Left renal cortex interstitium (tissue), 4 donors: ENCODE measurements at places on chromosomes 11 and 22. TPM values are rescaled to one million over a fixed set of nuclear protein-coding genes. Genes with fewer than 3 reads are reported as not detected.

- no peak for DNase-seq
Measured at GRCh38 chr11:104323841-104324240, 159.9 kb upstream of the PDGFD start.

The MYO18B gene
- polyA plus RNA-seq, result 0.04 TPM

The SPTBN2 gene
- 56.0 TPM for polyA plus RNA-seq

DNA sequence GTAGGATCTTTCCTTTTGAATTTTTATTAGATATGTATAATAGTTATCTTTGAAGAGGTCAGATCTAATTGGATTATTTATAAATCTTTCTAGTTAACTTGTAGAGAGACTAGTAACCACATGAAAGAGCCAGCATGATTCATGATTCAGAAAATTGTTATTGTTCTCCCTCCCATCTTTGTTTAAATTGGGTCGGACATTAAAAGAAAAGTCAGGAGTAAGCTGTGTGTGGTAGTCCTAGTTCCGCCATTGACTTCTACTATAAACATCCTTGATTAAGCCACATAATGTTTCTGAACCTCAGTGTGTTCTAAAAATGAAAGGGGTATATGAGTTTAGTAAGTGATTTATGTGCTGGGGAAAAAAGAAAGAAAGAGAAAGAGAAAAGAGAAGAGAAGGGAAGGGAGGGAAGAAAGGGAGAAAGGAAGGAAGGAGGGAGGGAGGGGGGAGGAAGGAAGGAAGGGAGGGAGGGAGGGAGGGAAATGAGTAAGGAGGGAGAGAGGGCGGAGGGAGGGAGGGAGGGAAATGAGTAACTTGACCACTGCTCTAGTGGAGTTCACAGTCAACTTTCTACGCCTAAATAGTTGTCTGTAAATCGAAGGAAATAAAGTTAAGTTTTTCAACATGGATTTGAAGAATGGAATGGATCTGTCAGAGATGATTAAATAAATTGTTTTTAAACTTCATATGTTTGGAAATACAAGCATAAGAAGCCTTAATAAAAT lies 32.9 kb downstream of the SIK2 start:
- DNase-seq, result no peak

The TRIM51 gene
- not detected for polyA plus RNA-seq

GRCh38 chr22:46031066-46031465 lies 54.1 kb upstream of the WNT7B start:
- no peak for DNase-seq

- DNase-seq, result no peak
Measured at GRCh38 chr11:46122945-46123715, 1.9 kb upstream of the PHF21A start.

The LRRC32 gene
- polyA plus RNA-seq, result 57.0 TPM

The NXPE1 gene
- polyA plus RNA-seq, result 0.13 TPM

DNA sequence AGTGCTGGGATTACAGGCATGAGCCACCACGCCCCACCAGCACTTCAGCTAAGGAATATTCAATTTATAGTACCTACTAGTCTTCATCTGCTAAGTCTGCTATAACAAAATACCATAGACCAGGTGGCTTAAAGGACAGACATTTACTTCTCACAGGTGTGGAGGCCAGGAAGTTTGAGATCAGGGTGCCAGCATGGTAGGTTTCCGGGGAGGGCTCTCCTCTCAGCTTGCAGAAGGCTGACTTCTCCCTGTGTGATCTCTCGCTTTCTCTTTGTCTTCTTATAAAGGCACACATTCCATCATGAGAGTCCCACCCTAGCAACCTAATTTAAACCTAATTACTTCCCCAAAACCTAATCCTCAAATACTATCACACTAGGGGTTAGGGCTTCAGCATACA lies 433.0 kb downstream of the INSC start:
- DNase-seq, result no peak

- no peak for DNase-seq
Measured at GRCh38 chr11:60658409-60658808, 41.0 kb upstream of the MS4A8 start.

GRCh38 chr11:16080688-16081381 lies 275.5 kb downstream of the SOX6 start:
- no peak for DNase-seq

The PLA2G3 gene
- 0.24 TPM for polyA plus RNA-seq

The UPK3A gene
- 0.93 TPM for polyA plus RNA-seq

- DNase-seq, result no peak
Measured at GRCh38 chr11:6402561-6402981, 12.3 kb downstream of the SMPD1 start.

DNA sequence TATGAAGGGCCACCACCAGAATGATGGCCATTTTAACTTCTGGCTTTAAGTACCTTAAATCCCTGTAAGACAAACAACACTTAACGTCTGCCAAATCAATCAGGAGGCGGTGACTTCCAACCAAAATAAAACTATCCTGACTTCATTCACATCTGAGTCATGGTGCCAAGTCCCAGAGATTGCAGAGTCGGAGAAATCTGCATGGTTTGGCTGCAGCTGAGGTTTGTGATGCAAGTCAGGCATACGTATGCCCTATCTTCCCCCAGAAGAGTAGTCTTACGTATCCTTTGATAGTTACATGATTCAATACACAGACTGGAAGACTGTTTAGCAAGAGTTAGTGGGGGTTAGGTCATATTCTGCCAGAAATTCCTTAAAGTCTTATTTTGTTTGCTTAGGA lies 1.7 kb upstream of the GAB2 start:
- DNase-seq, result peak; percentile 8

DNA sequence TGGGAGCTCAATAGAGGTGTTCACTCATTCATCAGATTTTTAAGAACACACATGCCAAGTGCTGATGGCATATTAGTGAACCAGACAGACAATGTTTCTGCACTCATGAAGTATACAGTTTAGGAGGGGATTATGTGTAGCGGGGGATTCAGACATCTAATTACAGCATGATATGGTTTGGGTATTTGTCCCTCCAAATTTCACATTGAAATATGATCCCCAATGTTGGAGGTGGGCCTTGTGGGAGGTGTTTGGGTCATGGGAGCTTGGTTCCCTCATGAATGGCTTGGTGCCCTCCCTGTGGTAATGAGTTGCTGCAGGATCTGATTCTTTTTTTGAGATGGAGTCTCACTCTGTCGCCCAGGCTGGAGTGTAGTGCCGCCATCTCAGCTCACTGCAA lies 8.9 kb upstream of the RAB3IL1 start:
- no peak for DNase-seq

The CNIH2 gene
- polyA plus RNA-seq, result 4.2 TPM

DNA sequence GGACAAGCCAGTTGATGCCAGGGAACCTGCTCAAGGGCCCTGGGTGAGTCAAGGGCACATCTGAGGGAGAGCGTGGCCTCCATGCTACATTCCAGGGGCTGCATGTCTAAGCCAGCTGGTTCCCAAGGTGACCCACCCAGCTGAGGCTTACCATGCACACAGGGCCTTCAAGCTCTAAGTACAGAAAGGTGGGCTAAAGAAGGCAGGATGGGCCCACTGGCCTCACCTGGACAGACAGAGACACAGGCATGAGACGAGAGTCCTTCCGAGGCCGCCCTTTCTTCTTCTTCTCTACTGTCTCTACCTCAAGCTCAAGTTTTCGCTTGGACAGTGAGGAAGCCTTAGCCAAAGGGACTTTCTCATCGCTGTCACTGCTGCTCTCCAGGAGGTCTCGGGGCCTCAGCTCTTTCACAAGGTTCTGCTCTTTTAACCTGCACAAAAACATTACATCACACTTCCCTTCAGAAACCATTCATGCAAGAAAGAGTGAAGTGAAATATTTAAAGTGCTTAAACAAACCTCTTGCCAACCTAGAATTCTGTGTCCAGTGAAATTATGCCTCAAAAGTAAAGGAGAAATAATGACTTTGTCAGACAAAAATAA lies 69.9 kb downstream of the HIRA start:
- DNase-seq, result no peak

DNA sequence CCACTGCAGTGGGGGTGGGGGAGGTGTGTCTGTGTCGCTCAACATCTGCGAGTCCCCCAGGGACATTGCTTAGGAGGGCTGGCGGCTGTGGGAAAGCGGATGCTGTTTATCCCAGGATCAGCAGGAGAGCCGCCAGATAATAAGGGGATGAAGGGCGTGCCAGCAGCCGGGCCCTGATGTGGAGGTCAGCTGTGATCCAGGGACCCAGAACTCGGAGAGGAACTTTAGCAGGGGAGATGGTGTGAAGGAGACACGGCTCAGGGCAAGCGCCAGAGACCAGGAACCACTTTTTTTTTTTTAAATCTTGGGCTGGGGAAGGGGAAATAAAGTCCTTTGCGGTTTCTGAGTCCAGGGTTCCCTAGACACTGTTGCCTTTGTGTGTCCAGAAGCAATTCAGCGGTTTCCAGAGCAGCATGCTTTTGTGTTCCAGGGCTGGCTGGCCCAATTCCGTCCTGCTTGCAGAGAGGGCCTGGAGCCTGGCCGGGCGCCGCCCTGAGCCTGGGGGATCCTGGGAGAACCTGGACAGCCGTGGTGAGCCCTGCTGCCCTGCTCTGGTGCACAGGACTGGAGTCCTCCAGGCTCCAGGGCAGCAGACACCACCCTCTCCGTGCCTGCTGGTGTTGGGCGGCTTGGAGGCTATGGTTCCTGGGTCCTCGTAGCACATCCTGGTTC lies at the start of gene GRAMD4:
Gene GRAMD4, plus strand, starts transcription at position 557 of the 672 bp plus-strand sequence. CDS start 6,414 bp downstream, outside the sequence.
- DNase-seq, result no peak

- DNase-seq, result no peak
Measured at GRCh38 chr11:37280200-37280599, 682.2 kb upstream of the RAG2 start.

- no peak for DNase-seq
Measured at GRCh38 chr11:68312780-68313573, 586 bp downstream of the LRP5 start.

DNA sequence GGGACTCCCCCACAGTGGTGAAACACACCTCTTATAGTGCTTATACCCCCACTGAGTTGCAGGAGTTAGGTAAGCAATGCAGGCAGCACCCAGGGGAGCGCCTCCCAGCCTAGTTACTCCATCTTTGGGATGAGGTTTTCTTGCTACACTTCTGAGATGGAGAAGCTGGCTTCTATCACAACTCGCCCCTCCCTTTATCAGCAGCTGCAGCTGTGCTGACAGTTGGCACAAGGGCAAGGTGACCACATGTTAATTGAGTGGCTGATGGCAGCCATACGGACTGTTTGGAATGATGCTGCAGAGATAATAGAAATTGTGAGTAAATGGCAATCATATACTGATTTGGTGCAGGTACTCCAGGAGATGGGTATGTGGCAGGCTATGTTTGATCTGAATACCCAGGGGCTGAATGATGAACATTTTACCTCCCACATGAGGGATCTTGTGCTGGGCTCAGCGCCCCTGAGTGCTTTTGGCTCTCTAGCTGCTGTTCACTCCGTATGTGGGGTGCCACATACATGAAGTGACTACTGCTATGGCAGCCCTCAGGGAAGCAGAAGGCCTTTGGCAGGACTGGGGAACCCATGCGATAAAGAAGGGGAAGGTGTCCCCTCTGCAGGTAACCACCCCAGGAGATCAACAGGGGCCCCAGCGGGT lies 29.2 kb upstream of the KCNA4 start:
- no peak for DNase-seq

DNA sequence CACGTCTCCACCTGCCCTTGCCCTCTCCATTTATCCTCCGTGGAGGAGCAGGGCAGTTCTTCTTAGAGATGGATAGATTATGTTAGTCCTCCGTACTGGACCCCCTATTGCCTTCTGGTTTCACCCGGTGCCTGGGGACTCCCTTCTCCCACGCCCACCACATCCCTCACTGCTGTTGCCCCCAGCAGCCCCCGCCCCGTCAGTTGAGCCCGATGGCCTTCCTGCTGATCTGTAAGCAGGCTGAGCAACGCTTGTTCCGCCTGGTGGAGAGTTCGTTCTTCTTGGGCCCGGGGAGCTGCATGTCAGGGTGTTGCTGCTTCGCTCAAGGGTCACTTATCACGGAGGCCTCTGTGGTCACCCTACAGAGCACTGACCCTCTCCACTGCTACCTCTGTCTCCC lies 34.2 kb downstream of the B3GAT1 start:
- no peak for DNase-seq

DNA sequence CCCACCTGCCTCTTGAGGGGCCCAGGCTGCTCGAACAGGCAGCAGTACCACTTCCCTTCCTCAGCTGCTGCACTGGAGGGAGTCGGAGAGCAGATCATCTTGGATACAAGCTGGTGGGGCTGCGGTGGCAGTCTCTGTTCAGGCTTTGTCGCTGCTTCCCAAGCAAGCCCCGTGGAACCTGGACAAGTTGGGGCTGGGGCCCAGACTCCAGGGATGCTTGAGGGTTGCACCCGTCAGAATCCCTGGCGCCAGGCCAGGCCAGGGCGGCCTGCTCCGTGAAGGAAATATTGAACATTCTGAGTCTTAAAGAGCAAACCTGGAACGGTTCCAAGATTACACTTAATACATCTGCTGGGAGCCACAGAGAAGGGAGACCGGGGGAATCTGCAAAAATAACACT lies 310.1 kb upstream of the SORL1-AS1 start:
- no peak for DNase-seq

GRCh38 chr11:84372381-84372950 lies 1086.3 kb upstream of the CCDC90B start:
- no peak for DNase-seq

- no peak for DNase-seq
Measured at GRCh38 chr22:18069041-18069440, 8.7 kb upstream of the PEX26 start.

- no peak for DNase-seq
Measured at GRCh38 chr11:60447070-60447469, 8.6 kb upstream of the MS4A1 start.

GRCh38 chr22:40271440-40271839 lies 74.9 kb upstream of the ADSL start:
- no peak for DNase-seq
